Dorsolateral prefrontal cortex (tissue), 122 donors: ENCODE measurements at places on chromosomes 2 and 18.

DNA sequence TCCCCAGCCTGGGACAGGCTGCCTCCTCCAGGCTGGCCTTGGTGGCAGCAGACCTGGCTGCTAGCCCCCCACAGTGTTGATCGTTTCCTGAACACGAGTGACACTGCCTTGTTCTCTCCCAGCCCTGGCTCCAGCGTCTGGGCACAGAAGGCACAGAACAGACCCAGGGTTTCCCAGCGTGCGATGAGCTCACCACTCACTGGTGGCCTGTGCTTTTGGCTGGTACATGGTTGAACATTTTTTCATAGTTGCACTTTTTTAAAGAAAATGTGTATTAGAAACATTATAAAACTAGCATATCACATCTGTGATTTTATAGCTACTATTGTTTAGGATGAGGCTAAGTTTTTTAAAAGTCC, 40.9 kb downstream of the SCTR start:
- DNase-seq: no peak

DNA sequence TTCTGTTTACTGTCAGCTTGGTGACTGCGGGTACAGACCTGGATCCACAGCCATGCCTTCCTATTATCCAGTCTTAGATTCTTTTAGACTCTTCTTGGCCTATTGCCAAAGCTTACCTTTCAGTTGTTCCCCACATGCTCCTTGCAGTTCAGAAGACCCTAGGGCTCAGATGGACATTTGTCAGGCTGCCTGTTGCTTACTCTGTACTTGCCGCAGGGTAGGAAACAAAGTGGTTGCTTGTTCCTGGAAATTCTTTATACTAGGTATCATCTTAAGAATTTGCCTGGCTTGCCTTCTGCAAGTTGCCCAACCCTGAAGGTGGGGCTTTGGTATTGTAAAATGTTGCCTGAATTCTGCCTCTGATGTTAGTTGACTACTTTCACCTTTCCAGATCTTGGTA, 24.4 kb downstream of the CD28 start:
- DNase-seq: no peak

- no peak for DNase-seq
These were observed 656 bp upstream of the LBX2 start for GRCh38 chr2:74499940-74500577.

DNA sequence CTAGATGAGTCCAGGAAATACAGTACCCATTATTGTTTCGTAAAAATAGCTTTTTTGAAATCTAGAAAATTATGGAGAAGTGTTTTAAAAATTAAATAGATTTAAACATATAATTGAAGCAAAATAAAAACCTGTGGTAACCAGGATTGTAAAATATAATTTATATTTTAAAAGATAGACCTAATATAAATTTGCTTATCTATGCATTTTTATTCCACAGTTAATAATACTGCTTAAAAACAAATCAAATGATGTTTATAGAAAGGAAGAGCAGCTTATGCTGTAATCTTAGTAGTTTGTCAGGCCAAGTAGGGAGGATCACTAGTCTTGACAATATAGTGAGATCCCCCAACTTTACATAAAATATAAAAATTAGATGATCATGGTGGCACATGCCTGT, 388.9 kb upstream of the CNTNAP5 start:
- DNase-seq: no peak

DNA sequence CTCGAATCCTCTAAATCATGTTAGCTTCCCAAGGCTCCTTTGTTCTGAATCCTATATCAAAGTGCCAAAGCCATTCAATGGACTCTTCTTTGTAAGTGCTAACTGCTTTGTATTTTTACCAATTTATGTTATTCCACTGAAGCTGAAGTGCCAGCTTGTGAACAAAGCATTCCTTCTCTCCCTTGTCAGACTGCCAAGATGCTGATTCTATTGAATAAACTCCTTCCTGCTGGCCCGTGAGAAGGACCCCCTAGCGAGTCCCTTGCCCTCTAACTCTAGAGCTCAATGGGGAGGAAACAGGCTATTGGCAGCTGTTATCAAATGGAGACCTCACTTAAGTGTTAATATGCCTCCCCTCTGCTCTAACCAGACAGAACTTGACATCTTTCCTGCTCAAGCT, 1097.9 kb upstream of the CNTNAP5 start:
- DNase-seq: no peak

GRCh38 chr18:79684787-79685186, 5.2 kb downstream of the CTDP1 start:
- DNase-seq: no peak
